Erythroblast (primary cell): ENCODE measurements at places on chromosomes 12 and 14.
A peak's percentile ranks its signal among the peaks of the same experiment; 100 is the strongest.

DNA sequence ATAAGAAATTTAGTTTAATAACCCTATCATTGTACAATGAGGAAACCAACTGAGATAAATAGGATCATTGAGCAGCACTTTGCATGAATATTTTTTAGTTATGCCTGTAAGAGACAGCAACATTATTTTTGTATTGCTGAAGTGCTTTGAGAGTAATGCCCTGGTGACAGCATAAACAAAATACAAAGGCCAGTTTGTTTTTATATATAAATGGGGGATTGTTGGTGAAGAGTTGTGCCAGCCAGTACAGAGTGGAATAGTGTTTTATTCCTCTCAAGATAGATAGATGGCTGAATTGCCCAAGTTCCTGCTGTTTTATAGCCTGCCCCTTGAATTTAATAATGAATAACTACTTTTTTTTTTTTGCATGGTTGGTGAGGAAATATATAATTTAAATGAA is 101.8 kb downstream of the CNTN1 start:
- no peak for DNase-seq

GRCh38 chr12:107302649-107303341 is 209.4 kb upstream of the CRY1 start:
- no peak for DNase-seq

DNA sequence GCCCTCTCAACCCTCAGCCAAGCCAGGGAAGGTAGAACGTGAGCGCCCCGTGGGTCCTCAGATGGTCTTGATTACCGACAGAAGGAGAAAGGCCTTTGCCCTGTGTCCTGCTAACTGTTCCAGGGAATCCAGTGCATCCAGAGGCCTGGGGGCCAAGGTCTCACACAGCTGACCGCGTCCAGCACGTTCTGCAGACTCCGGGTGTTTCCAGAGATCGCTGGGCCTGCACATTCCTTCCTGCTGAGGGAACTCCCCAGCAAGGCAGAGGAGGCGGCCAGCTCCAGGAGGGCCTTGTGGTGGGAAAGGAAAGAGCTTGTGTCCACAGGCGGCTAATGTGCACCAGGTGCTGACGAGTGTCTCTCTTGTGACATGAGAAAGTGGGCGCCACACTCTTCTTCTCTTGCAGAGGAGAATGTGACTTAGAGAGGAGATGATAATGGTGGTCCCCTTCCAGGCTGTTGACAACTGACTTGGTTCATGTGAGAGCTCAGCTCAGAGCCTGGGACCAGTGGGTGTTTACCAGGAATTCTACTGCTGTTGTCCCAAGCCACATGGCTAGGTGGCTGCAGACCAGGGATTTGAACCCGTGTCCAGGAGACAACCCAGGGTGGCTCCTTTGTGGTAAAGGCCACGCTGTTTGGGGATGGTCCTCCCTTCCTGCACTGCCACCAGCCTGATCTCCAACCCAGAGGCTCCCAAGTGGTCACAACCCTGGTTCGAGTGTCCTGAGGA is 46.8 kb upstream of the DLK1 start:
- peak; percentile 29 for DNase-seq

DNA sequence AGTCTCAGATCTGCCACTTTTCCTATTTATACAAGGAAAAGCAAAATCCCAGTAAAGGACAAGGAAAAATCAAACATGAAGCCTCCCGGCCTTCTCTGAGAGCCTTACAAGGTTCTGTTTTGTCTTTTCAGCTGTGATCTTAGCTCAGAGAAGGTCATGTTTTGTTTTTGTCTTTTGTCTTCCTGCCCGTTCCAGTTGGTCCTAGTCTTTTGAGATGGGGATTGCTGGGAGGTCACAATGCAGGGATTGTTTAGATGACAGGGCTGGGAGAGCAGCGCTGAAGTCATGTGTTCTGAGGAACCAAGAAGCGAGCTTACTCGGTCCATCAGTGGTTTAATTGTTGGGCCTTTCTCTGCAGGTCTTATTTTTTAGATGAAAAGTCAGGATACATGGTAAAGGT is 6.0 kb downstream of the PLEKHH1 start:
- DNase-seq = no peak

- DNase-seq = no peak
Measured at GRCh38 chr14:105117710-105118385, 50.7 kb downstream of the JAG2 start.

DNA sequence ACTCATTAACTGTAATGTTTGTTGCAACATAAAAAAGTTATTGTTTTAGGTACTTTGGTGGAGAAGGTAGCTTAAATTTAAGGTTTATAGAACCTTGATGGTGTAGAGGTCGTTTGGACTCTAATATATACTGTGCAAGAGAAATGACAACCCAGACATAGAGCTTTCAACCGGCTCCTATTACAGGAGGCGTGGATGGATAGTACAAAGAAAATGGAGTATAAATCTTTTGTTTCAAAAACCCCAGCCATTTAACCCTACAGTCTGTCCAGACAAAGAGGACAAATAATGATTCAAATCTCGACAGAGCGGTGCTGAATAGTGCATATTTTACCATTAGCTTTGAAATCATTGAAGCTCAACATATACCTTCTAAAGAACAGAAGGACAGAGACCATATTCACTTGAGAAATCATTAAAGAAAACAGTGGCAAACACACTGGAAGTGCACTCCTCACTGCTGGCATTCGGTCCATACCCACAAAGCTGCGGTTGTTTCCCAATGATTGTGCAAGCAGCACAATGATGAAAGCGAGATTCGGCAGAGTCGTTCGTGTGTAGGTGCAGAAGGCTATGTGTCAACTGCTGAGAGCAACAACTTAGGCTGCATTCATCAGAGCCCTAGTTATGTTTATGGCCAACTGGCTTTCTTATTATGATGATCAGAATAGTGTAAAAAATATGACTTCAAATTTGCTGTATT is 688.6 kb downstream of the NOVA1 start:
- DNase-seq = no peak

DNA sequence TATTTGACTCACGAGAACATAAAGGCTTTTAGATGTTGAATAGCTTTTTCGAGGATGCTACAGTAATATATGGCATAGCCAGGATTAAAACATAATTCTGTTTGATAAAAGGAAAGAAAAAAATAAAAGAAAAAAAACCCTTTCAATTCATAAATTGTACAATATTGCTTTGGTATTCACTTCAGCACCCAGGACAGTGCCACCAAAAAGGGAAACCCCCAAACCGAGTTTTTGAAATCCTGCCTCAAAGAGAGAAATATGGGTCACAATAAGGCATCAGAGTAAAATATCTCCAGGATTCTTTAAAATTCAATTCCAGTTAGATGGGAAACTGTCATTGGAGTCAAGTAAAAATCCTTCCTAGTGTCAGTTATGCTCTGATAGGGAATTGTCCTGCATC is 551.2 kb upstream of the SEL1L start:
- no peak for DNase-seq

GRCh38 chr14:21346532-21347135 is 37.2 kb downstream of the SUPT16H start:
- no peak for DNase-seq

GRCh38 chr12:113120670-113121370 is 14.7 kb downstream of the RASAL1 start:
- DNase-seq = no peak

DNA sequence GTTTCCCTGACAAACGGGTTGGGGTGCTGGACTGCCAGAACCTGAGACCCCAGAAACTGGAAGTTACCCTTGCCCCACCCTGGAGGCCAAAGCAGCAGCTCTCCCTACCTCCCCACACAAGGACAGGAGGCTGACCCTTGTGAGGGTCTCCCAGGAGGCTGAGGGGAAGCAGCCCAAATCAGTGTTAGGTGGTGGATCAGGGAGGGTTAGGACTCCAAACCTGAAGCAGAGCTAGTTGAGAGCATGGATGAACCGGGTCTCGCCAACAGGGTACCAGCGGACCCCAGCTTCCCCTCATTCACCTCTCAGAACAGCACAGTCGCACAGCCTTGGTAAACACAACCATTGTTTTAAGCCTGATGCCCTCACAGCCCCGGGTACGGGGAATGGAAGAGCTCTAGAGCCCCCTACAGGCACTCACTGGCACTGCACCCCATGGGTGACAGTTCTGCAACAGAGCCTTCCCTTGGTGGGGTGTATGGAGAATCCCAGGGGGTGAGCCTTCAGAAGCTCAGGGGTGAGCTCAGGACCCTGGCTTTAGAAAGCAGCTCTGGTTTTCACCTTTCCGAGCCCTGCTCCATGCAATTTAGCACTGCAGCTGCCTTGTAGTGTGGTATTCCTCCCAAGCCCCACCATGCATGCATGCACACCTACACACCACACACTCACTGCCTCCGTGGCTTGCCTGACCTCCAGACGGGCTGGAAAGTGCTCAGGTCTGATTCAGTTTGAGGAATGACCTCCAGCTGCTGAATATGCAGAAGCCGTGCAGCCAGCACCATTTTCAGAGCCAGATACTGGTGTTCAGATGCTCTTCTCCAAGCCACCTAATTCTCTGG is 11.2 kb downstream of the ESRRB start:
- DNase-seq = peak; percentile 69

- no peak for DNase-seq
Measured at GRCh38 chr14:33800735-33801163, 150.1 kb downstream of the EGLN3 start.

DNA sequence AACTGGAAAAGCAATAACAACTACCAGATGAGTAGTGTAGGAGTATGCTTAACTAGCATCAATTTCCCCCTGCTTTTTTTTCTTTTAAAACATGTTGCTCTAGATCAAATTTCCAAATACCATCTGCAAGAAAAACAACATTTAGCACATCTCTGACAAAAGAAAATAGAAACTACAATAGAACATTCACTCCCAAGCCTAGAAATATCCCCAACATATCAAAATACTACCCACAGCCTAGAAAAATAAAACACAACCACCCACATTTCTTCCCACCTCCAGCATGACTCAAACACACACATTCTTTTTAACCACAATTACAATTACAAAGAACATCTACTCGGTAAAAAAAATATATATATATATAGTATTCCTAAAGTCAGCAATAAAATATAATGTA is 120.0 kb downstream of the PPFIA2 start:
- no peak for DNase-seq

DNA sequence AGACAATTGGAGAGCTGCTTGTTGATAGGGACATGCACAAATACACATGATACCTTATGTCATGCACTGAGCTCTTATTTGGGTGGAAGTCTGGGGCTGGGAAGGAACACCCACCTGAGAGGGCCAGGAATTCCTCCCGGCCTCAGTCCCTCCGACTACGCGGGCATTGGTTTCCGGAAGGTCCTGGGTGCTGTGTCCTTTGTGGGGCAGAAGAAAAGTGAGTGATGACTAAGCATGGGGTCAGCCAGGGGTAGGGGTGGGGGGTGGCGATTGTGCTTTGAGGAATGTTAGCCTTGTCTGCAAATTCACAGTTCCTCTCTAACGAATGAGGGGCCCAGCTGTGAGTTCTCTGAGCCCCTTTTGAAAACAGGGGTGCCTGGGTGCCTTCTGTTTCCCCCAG is 798 bp downstream of the CELA1 start:
- DNase-seq = no peak

- DNase-seq = no peak
Measured at GRCh38 chr12:77315407-77315806, 250.0 kb upstream of the E2F7 start.

- no peak for DNase-seq
Measured at GRCh38 chr14:57818511-57818910, 47.4 kb downstream of the SLC35F4 start.

- no peak for DNase-seq
Measured at GRCh38 chr12:116474331-116474730, 84.8 kb upstream of the MAP1LC3B2 start.

DNA sequence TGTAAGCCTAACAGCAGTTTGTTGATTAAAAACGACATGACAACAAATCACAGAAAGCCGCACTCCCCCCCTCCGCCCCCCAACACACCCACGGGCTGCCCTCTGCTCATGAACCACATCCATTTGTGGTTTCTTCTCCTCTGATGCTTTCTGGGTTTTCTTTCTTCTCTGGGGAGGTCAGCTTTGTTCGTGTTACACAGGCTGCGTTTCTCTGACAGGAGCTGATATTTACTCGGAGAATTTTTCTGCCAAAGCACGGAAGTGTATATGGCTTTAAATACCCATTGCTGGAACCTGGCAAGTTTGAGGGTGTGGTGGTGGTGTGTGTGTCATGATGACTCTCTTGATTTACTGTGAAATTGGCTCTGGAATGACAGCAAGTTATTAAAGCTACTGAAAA is 883.7 kb upstream of the TMEM132C start:
- DNase-seq = no peak

GRCh38 chr12:22974865-22975264 is 349.9 kb downstream of the ETNK1 start:
- peak; percentile 8 for DNase-seq

DNA sequence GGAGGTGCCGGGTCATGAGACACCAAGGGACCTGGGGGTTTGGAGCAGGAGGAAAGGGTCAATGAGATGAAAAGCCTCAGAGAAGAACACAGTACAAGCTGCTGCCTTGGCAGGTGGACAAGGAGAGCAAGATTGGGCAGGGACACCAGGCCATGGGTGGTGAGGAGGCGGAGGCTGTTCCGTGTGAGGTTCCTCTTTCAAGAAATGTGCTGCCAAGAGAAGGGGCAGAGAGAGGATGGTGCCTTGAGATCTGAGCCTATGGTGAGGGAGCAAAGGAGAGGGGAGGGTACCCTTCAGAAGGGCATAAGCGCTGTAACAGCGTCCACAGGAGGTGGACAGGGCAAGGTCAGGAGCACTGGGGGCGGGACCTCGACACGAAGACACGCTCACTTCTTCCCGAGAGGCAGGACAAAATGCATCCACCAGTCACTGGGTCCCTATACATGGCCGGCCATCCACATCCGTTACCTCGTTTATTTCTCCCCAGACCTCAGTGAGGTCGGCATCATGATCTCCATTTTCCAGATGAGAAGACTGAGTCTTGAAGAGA is 100.2 kb downstream of the B4GALNT3 start:
- DNase-seq = no peak

DNA sequence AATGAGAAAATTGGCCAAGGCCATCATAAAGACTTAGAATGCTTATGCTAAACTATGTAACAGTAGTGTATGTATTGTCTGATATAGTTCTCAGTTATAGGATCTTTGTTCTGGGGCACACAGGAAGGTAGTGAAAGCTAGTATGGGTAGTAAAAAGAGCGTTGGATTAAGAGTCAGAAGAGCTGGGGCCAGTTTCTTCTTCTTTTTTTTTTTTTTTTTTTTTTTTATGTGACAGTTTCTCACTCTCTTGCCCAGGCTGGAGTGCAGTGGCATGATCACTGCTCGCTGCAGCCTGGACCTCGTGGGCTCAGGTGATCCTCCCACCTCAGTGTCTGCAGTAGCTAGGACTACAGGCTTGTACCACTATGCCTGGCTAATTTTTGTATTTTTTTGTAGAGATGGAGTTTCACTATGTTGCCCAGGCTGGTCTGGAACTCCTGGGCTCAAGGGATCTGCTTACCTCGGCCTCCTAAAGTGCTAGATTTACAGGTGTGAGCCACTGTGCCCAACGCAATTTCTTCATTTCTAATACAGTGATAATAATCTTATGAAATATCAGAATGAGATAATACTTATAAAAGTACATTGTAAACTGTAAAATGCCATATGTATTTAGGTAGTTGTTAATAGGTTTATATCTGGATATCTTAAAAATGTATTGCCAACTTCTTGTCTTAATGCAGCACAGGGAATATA is 7.4 kb downstream of the MDM2 start:
- DNase-seq = no peak

GRCh38 chr12:111086947-111087700 is 166.7 kb upstream of the MYL2 start:
- no peak for DNase-seq

GRCh38 chr12:69833696-69834095 is 8.7 kb downstream of the MYRFL start:
- DNase-seq = peak; percentile 7

- DNase-seq = no peak
Measured at GRCh38 chr12:127294651-127295210, 972.2 kb upstream of the TMEM132C start.

GRCh38 chr12:58554522-58555157 is 365.7 kb downstream of the LRIG3 start:
- DNase-seq = no peak

- DNase-seq = no peak
Measured at GRCh38 chr14:88975926-88976325, 151.5 kb downstream of the TTC8 start.
